ENCODE measurements at places on chromosomes 6 and 20. TPM values are rescaled to one million over a fixed set of nuclear protein-coding genes. Genes with fewer than 3 reads are reported as not detected.
A peak's percentile ranks its signal among the peaks of the same experiment; 100 is the strongest.

The TFAP2A gene
- 0.45 TPM for total RNA-seq

GRCh38 chr20:753897-754635, 14.2 kb downstream of the SLC52A3 start:
- DNase-seq, result no peak

The BTN1A1 gene
- not detected for total RNA-seq

The TRIM31 gene
- not detected for total RNA-seq

GRCh38 chr20:18101125-18101810, 36.4 kb upstream of the KAT14 start:
- no peak for DNase-seq

DNA sequence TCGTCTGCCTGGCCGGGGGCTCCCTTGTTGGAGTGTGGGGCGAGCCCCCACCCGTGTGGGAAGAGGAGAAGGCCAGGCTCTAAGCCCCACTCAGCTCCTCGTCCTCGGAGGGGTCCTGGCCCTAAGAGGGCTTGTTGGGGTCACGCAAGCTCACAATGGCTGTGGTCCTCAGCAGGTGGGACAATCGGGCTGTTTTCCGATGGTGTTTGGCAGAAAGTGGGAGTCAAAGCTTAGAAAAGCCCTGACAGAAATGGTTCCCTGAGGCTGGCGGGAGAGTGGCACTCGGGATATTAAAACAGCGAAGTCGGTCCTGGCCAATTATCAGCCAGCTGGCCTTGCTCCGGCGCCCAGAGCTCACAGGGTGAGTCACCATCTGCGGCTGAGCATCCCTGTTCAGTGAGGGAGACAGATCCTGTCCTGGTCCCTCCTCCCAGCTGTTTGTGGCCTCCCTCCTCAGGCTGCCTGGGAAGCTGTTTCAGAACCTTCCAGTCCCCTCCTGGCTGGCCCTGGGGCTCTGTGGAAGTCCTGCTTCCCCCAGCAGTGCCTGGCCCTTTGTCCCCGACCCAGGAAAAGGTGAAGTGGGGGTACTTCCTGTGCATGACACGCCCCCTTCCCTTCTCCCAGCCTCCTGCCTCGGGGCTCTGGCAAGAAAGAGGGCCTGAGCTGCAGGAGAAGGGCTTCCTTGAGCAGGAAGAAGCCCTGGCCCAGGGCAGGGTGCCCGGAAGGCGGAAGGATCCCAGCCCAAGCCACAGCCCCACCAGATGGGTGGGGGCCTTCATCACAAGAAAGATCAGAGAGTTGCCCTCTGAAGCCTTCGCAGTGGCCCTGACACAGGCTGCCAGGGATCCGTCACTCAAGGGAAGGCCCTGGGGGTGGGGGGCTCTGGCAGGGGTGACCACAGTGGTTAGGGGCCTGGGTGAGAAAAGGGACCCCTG, 53.6 kb upstream of the BHLHE23 start:
- DNase-seq, result no peak

DNA sequence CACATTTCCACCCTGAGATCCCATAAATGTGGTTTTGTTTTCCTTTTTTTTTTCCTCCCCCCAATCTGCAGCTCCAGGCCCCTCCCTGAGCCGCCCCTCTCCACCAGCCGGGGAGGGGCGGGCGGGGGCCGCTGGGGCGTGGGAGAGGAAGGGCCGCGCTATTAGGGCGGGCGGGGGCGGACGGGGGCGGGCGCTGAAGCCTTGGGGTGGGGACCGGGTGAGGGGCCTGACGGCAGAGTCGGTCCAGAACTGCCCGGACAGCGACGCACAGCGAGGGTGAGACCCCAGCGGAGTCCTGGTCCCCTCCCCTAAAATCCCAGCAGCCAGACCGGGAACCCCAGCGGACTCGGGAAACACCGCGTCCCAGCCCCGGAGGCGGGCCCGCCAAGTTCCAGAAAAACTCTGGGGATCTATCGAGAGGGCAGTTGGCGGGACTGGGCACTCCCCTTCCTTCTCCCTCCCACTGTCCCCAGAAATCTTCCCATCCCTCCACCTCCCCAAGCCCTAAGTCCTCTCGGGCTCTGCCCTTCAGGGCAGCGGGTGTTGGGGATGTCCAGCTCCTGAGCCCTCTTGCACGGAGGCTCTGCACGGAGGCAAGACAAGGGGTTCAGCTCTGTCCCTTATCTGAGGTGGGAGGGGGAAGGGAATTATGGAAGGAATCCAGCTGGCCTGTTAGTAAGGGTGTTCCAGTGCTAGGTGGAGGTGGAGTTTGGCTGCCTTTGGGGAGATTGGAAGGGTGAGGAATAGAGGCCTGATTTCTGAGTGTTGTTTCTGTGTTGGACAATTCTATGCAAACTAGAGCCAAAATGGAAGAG, at the start of gene PRICKLE4:
PRICKLE4 (plus strand) TSS at position 232 of the 815 bp plus-strand sequence. CDS start 2,692 bp downstream, outside the sequence.
- peak; percentile 85 for DNase-seq

DNA sequence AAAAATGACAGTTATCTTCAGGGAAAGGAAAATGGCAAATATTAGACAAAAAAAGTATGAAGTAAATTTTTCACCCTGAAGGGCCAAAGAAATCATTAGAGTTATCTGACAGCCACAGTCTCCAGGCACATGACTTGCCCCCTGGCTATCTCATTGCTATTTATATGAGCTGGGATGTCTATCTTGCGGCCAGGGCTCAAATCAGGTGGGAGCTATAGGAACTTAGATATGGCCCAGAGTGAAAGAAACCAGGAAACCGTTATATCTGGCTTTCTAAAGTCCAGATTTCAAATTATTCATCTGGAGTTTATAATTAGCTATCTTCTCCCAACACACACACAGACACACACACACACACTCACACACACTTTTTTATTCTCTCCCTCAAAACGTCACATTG, 135.3 kb upstream of the EEF1E1 start:
- no peak for DNase-seq

DNA sequence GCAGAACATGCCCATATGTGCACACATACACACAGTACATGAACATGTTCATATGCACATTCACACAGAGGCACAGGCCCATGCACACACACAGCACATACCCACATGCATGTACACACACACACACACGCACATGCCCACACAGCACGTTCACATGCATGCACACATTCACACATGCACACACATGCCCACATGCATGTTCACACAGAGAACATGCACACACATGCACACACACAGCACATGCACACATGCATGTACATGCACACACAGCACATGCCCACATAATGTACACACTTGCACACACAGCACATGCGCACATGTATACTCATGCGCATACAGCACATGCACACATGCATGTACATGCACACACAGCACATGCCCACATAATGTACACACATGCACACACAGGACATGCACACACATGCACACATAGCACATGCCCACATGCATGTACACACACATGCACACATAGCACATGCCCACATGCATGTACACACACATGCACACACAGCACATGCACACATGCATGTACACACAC, 25.9 kb downstream of the RNASET2 start:
- DNase-seq, result peak; percentile 14

GRCh38 chr20:7828437-7828836, 111.8 kb downstream of the HAO1 start:
- no peak for DNase-seq

DNA sequence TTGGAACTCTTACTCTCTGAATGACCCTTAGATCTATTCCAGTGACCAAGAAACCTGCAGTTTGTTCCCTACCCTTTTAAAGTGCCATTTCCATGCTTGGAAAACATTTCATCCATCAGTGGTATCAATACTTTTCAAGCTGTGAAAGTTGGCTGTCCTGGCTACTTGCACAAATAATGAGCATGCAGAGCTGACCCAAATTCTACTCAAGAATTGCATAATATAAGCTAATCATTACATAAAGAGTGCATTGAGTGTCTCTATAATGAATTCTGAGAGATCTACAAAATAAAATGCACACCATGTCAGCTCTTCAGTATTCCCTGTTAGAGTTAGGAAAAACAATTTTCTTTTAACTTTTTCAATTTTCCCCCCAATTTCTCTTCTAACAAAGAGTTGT, 181.3 kb upstream of the HS3ST5 start:
- DNase-seq, result no peak

The SEMG1 gene
- total RNA-seq, result not detected

Measured in left lobe of liver (tissue), 2 donors.